ENCODE measurements at places on chromosomes 2 and 18.

DNA sequence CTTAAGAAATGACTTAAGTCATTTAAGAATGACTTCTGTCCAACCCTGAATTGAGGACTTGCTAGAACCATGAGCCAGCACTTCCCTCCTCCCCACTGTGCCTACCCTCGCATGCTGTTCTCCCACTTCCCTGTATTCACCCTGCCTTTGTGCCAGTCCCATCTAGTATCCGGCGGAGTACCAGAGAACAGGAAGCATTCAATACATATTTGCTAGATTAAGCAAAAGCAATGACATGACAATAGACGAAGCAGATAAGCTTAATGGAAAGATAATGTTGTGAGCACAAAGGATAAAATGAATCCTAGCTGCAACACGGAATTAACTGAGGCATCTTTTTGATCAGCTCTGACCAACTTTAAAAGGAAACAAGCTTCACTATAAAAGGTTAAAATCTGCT, 328.5 kb downstream of the TDRD15 start:
- peaks cover 12% of the 10 kb centered on the region for H3K27me3 ChIP-seq
- H3K27ac ChIP-seq: no peak overlapping the region
- no peak for DNase-seq
- H3K36me3 ChIP-seq: no peaks in the 10 kb centered on the region
- no peak overlapping the region for H3K4me3 ChIP-seq
- H3K4me1 ChIP-seq: no peaks in the 10 kb centered on the region

GRCh38 chr2:150482111-150482510, 5.4 kb downstream of the RND3 start:
- no peak for DNase-seq
- H3K27me3 ChIP-seq: no peaks in the 10 kb centered on the region
- H3K36me3 ChIP-seq: peaks cover 18% of the 10 kb centered on the region
- peak overlapping the region; percentile 2 for H3K4me3 ChIP-seq
- peak overlapping the region; percentile 98 for H3K27ac ChIP-seq

DNA sequence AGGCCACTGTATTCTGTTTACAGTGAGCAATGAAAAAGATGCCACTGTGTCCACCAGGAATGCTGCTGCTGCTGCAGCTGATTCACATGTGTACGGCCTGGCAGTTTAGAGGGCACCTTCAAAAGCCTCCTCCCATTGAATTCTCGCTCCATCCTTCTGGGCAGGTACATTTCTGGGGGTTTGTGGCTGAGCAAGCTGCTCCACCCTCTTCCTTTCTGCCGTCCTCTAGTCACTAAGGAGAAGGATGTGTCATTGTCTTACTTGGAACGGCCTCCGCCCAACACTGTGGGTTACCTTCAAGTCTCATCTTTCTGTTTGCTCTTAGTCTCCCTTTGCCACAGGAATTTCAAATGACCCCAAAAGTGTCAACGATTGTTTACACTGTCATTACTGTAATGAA, 182.0 kb downstream of the ZBTB7C start:
- DNase-seq: no peak
- peaks cover 18% of the 10 kb centered on the region for H3K27me3 ChIP-seq
- peaks cover 29% of the 10 kb centered on the region for H3K4me1 ChIP-seq
- H3K36me3 ChIP-seq: no peaks in the 10 kb centered on the region
- H3K27ac ChIP-seq: no peak overlapping the region
- H3K4me3 ChIP-seq: no peak overlapping the region

DNA sequence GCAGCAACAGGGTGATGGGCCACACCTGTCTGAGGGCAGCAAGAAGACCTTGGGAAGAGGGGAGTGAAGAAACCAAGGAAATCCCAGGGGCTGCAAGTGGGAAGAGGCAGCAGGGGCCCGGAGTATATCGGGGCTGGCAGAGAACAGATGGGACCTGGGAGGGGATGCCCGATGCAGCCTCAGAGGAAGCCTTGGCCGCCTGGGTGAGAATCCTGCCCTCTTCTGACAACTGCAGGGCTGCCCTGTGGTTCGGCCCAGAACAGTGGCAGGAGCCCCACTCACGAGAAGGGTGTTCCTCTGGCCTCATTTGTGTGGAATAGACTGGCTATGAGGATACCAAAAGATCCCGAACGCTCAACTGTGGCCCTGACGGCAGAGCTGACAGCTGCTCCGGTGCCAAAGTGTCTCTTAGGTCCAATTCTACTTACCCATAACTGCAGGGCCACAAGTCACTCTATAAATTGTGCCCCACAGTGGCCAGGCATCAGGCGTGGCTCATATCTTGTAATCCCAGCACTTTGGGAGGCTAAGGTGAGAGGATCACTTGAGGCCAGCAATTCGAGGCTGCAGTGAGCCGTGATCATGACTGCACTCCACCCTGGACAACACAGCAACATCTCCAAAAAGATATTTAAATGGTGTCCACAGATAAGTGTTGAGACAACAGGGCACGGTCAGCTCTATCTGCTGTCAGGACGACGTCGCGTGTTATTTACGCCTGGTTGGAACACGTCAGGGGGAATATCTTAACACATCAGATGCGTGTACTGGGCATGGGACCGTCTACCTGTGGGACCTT, 23.6 kb upstream of the ID2 start:
- H3K27me3 ChIP-seq: no peaks in the 10 kb centered on the region
- DNase-seq: no peak
- H3K4me1 ChIP-seq: peaks cover 9% of the 10 kb centered on the region
- no peak overlapping the region for H3K27ac ChIP-seq
- H3K4me3 ChIP-seq: no peak overlapping the region

- H3K36me3 ChIP-seq: peaks cover 11% of the 10 kb centered on the region
- no peak overlapping the region for H3K4me3 ChIP-seq
- peak overlapping the region; percentile 1 for H3K27ac ChIP-seq
- H3K27me3 ChIP-seq: no peaks in the 10 kb centered on the region
Measured at GRCh38 chr2:127197475-127198385, 22.4 kb downstream of the CYP27C1 start.

DNA sequence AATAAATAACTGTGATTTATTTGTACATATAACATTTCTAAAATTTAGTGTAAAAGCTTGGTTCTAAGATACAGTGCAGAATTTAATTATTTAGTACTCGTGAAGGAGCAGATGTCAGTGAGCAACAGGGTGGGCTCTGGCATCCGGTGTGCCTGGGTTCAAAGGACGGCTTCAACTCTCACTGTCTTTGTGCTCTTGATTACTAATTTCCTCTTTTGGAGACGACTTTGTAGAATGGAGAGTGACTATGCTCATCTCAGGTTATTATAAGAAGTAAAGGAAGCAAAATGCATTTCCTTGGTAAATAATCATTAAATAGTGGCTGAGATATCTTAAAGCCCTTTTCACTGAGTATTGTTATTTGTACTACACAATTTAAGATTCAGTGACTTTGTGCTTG, 271.7 kb downstream of the ASXL3 start:
- no peaks in the 10 kb centered on the region for H3K4me1 ChIP-seq
- no peaks in the 10 kb centered on the region for H3K27me3 ChIP-seq
- H3K36me3 ChIP-seq: no peaks in the 10 kb centered on the region
- DNase-seq: no peak
- no peak overlapping the region for H3K27ac ChIP-seq

DNA sequence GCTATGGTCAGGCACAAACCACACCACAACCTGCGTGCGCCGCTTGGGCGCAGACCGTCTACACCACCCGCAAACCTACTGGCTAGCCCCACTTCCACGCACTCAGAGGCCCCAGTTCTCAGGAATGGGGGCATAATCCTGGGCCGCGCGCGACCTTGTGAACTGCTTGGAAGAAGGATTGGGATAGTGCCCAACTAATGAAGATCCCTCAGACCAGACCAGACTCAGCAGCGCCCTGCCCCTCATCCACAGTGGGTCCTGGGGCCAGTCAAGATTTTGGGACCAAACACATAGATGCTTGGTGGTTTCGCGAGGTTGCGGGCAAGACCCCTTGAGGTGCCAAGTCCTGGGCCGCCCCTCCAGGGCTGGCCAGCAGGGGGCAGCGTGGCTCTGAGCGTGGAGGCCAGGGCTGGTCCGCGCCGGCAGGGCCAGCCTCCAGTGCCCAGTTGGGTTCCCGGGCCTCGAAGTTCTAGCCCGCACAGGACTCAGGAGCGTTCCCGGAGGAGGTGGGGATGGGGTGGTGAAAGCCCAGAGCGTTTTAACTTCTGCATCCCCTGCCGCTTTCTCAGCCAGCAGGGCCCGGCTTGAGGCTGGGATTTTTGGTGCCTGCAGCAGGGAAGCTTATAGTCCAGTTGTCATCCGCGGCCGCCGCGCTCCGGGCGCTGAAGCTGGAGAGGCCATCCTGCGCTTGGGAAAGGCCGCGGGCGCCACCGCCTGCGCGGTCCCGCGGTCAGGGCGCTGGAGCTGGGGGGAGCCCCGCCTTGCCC, 8.3 kb downstream of the OSR1 start:
- H3K4me3 ChIP-seq: peak overlapping the region; percentile 42
- peaks cover 1% of the 10 kb centered on the region for H3K27me3 ChIP-seq
- H3K27ac ChIP-seq: no peak overlapping the region
- H3K4me1 ChIP-seq: peaks cover 24% of the 10 kb centered on the region
- DNase-seq: peak; percentile 75
- H3K36me3 ChIP-seq: peaks cover 12% of the 10 kb centered on the region

DNA sequence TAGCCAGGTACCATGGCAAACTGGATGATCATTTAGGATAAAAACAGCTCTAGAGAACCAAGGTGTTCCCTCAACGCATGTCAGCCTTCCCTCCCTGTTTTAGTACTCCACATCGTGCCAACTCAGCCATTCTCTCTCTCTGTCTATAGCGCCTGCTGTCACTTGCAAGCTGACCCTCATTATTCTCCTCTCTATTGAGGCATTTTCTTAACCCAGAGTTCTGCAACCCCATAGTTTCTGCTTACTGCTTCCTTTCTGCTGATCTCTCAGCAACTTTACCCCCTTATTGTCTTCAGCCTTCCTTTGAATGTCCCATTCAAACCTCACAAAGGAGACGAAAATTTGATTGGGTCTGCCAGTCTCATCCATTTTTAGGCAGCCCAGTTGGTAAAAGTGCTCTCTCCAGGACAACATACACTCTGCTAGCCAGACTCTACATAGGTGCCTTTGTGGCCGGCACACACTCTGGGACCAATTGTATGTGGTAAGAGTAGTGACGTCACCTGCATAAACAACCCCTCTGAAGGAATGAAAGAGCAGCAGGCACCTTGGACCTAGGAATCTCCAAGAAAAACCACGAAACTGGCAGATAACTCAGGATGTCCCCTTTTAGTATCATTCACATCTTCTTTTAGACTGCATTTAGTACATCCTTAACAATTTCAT, 367.2 kb upstream of the KCNH7 start:
- H3K27ac ChIP-seq: no peak overlapping the region
- H3K27me3 ChIP-seq: no peaks in the 10 kb centered on the region
- DNase-seq: no peak
- H3K4me3 ChIP-seq: no peak overlapping the region
- no peaks in the 10 kb centered on the region for H3K36me3 ChIP-seq

- no peak overlapping the region for H3K4me3 ChIP-seq
- no peaks in the 10 kb centered on the region for H3K27me3 ChIP-seq
- DNase-seq: no peak
- H3K4me1 ChIP-seq: no peaks in the 10 kb centered on the region
- H3K27ac ChIP-seq: no peak overlapping the region
Measured at GRCh38 chr2:31366733-31367132, 47.8 kb downstream of the XDH start.

GRCh38 chr2:59961746-59962145, 591.7 kb downstream of the BCL11A start:
- DNase-seq: no peak
- no peaks in the 10 kb centered on the region for H3K36me3 ChIP-seq
- no peaks in the 10 kb centered on the region for H3K4me1 ChIP-seq
- peaks cover 2% of the 10 kb centered on the region for H3K27me3 ChIP-seq
- H3K4me3 ChIP-seq: no peak overlapping the region
